ENCODE measurements at places on chromosomes 6 and 20. TPM values are rescaled to one million over a fixed set of nuclear protein-coding genes. Genes with fewer than 3 reads are reported as not detected.
A peak's percentile ranks its signal among the peaks of the same experiment; 100 is the strongest.

NT5E gene
- 0.79 TPM for total RNA-seq

SIRPA gene
- 7.2 TPM for total RNA-seq

PROKR2 gene
- total RNA-seq = not detected

RSPH4A gene
- 0.37 TPM for total RNA-seq

FOXO3 gene
- total RNA-seq = 43.3 TPM

PTPN1 gene
- total RNA-seq = 6.0 TPM

BEND6 gene
- 0.06 TPM for total RNA-seq

ITCH gene
- 20.0 TPM for total RNA-seq

PLN gene
- 0.83 TPM for total RNA-seq

MCM3 gene
- 7.0 TPM for total RNA-seq

TRIM10 gene
- not detected for total RNA-seq

TCP1 gene
- 70.9 TPM for total RNA-seq

C6orf58 gene
- total RNA-seq = 0.24 TPM

SSTR4 gene
- total RNA-seq = not detected

DNA sequence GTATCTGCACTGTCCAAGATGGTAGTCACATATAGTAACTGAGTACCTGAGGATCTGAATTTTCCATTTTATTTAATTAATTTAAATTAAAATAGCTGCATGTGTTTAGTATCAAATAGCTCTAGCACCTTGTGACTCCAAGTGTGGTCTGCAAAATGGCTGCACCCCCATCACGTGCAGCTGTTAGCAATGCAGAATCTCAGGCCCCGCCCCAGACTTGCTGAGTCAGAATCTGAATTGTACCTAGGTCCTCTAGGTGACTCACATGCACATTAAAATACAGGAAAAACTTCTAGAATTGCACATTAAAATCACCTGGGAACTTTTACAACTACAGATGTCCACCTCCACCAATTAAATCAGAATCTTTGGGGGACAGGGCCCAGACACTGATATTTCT is 19.2 kb upstream of the FAM83C start:
- H3K4me3 ChIP-seq = no peak overlapping the region
- no peak overlapping the region for H3K27ac ChIP-seq
- no peaks in the 10 kb centered on the region for H3K4me1 ChIP-seq
- DNase-seq = no peak

DNA sequence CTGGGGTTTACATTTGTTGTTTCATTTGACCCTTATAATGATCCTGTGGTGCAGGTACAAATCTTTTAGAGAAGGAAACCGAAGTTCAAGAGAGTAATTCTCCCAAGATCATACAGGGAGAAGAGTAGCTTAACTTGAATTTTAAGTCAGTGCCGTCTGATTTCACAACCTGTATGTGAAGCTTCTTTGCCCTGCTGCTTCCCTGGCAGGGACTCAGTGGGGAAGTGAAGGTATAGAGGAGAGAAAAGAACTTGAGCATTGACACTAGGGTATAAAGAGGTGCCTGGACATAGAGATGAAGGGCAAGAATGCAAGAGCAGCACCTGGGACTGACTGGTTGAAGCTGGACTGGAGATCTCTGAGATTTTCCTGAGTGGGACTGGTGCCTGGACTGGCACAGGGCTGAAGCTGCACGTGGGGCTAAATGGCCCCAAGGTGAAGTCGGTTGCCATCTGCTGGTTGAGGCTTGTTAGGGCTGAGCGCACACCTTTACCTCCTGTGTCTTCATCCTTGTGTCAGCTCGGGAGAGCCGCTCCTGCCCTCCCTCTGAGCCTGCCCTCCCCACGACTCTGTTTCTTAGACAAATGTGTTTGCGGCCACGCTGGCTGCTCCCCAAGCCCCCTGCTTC is 41.8 kb downstream of the FARS2 start:
- no peak overlapping the region for H3K27ac ChIP-seq

DNA sequence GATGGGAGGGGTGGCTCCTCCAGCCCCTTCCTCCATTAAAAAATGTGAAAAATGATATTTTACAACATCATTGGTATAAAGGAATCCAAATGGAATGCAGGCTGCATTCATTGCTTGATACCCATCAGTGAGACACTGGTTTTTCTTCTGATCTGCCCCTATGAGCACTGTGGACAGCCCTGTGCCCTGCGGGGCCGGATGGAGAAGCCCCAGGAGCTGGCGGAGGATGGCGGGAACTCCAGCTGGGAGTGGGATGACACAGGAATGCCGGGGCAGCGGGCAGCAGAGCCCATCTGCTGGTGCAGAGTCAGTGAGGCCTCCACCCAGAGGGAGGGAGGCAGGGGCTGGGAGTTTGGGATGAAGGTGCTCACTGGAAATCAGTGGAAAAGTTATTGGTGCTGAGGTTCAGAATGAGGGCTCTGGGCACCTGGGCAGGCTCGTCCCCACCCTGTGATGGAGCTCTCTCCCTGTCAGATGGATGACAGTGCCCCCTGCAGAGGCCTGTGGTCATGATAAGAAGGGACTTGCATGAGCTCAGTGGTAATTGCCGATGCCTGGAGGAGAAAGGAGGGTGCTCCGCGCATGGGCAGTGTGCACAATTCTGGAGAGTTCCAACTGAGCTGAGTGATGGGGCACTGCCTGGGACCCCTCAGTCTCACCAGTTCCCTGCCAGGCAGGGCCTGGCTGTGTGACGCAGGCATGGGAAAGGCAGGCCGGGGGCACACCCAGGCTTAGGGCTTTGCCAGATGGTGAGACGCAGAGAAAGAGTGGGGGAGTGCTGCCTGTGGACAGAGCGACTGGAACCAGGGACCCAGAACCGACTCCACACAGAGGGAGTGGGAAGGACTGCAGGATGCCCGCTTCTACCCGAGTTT is 23.2 kb downstream of the CTCFL start:
- H3K27me3 ChIP-seq = peaks cover 7% of the 10 kb centered on the region
- no peak overlapping the region for H3K4me3 ChIP-seq
- no peaks in the 10 kb centered on the region for H3K36me3 ChIP-seq
- no peak for DNase-seq
- H3K27ac ChIP-seq = no peak overlapping the region
- H3K4me1 ChIP-seq = no peaks in the 10 kb centered on the region

GRCh38 chr6:47254906-47255305 is 54.8 kb downstream of the TNFRSF21 start:
- H3K4me1 ChIP-seq = no peaks in the 10 kb centered on the region
- no peaks in the 10 kb centered on the region for H3K36me3 ChIP-seq
- H3K27me3 ChIP-seq = no peaks in the 10 kb centered on the region
- no peak overlapping the region for H3K4me3 ChIP-seq
- no peak overlapping the region for H3K27ac ChIP-seq

DNA sequence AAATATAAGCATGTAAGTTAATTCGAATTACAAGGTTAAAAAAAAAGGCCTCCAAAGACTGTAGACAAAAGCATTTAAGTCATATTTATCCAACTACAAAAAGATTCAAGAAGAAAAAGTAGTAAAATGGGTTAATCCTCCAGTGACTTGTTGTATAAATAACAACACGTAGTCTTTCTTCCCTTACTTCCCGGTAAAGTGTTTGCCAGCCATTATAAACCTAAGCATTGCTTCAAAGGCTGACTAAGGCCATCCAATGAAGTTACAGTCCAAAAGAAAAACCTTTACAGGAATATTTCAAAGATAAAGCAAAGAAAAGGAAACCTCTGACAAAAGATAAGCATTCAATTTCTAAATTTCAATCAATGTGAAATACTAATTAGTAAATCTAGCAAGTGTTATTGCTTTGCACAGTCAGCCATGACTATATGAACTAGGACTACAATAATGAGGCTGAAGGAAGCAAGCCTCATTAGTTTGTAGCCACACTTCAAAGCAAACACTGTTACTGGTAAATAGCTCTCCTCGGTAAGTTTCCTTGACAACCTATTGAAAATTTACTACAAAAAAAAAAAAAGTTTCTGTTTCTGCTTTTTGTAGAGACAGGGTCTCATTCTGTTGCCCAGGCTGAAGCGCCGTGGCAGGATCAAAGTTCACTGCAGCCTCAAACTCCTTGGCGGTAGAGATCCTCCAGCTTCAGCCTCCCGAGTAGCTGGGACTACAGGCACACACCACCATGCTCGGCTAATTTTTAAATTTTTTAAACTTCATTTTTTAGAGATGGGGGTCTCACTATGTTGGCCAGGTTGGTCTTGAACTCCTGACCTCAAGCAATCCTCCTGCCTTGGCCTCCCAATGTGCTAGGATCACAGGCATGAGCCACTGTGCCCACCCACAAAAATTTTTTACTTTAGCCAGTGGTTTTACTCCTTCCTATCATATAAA is 46.0 kb downstream of the NUDT3 start:
- H3K27ac ChIP-seq = peak overlapping the region; percentile 6
- peaks cover 13% of the 10 kb centered on the region for H3K4me1 ChIP-seq

- H3K4me3 ChIP-seq = no peak overlapping the region
- H3K27ac ChIP-seq = no peak overlapping the region
- H3K36me3 ChIP-seq = no peaks in the 10 kb centered on the region
- DNase-seq = no peak
- no peaks in the 10 kb centered on the region for H3K4me1 ChIP-seq
Observed at GRCh38 chr6:36934901-36935300, 19.6 kb upstream of the PI16 start.

GRCh38 chr6:166826264-166826663 is 130.1 kb downstream of the RNASET2 start:
- no peak overlapping the region for H3K4me3 ChIP-seq
- no peaks in the 10 kb centered on the region for H3K36me3 ChIP-seq
- no peaks in the 10 kb centered on the region for H3K4me1 ChIP-seq
- no peak overlapping the region for H3K27ac ChIP-seq
- DNase-seq = no peak

GRCh38 chr6:165227644-165228329 is 81.6 kb downstream of the C6orf118 start:
- H3K27me3 ChIP-seq = no peaks in the 10 kb centered on the region
- no peak overlapping the region for H3K27ac ChIP-seq
- no peaks in the 10 kb centered on the region for H3K36me3 ChIP-seq
- no peak for DNase-seq
- no peak overlapping the region for H3K4me3 ChIP-seq

- no peaks in the 10 kb centered on the region for H3K36me3 ChIP-seq
- no peak overlapping the region for H3K27ac ChIP-seq
- H3K27me3 ChIP-seq = no peaks in the 10 kb centered on the region
Observed at GRCh38 chr6:35238843-35239289, 20.7 kb upstream of the ZNF76 start.

GRCh38 chr6:51474022-51474975 is 613.1 kb downstream of the PKHD1 start:
- no peak overlapping the region for H3K4me3 ChIP-seq
- no peak overlapping the region for H3K27ac ChIP-seq
- H3K4me1 ChIP-seq = no peaks in the 10 kb centered on the region
- no peaks in the 10 kb centered on the region for H3K36me3 ChIP-seq
- DNase-seq = no peak

- H3K27me3 ChIP-seq = no peaks in the 10 kb centered on the region
- no peaks in the 10 kb centered on the region for H3K36me3 ChIP-seq
- no peak overlapping the region for H3K27ac ChIP-seq
- no peak overlapping the region for H3K4me3 ChIP-seq
- H3K4me1 ChIP-seq = no peaks in the 10 kb centered on the region
Observed at GRCh38 chr6:151958332-151958731, 150.8 kb downstream of the ESR1 start.

- no peaks in the 10 kb centered on the region for H3K27me3 ChIP-seq
- no peak overlapping the region for H3K27ac ChIP-seq
- H3K4me3 ChIP-seq = no peak overlapping the region
- no peaks in the 10 kb centered on the region for H3K4me1 ChIP-seq
- DNase-seq = no peak
Observed at GRCh38 chr6:6362056-6362840, 41.8 kb upstream of the F13A1 start.

DNA sequence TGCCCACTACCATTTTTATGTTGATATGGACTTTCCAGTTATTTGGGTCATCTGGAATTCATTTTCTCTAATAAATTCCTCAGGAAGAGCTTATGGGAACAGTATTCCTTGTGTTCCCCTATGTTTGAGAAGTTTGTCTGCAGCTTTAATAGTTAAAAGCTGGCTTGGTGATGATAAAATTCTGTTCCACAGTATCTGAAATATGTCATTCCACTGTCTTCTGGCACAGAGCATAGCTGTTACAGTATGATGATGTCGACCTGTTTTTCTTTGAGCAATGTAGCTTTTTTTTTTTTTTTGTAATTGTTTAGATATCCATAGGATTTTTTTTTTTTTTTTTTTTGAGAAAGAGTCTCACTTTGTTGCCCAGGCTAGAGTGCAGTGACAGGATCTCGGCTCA is 43.2 kb downstream of the NCOA3 start:
- no peaks in the 10 kb centered on the region for H3K27me3 ChIP-seq
- no peak overlapping the region for H3K4me3 ChIP-seq
- peaks cover 9% of the 10 kb centered on the region for H3K4me1 ChIP-seq
- H3K27ac ChIP-seq = no peak overlapping the region
- no peaks in the 10 kb centered on the region for H3K36me3 ChIP-seq
- no peak for DNase-seq

- H3K36me3 ChIP-seq = no peaks in the 10 kb centered on the region
- peak; percentile 94 for DNase-seq
- peak within 1 kb of the TSS; percentile 70 for H3K27ac ChIP-seq
- H3K4me3 ChIP-seq = peak within 1 kb of the TSS; percentile 85
- H3K27me3 ChIP-seq = no peaks in the 10 kb centered on the region
Observed at GRCh38 chr20:45890985-45891983, at the start of the genes CTSA and NEURL2. CTSA (plus strand) TSS chr20:45891335; CDS start chr20:45891569, 234 bp downstream. NEURL2 (minus strand) TSS chr20:45891208; CDS start chr20:45890991, 217 bp downstream.

GRCh38 chr6:135852746-135853145 is 1.2 kb downstream of the PDE7B start:
- H3K36me3 ChIP-seq = no peaks in the 10 kb centered on the region
- DNase-seq = no peak
- H3K27ac ChIP-seq = no peak overlapping the region
- H3K27me3 ChIP-seq = no peaks in the 10 kb centered on the region
- peaks cover 4% of the 10 kb centered on the region for H3K4me1 ChIP-seq

DNA sequence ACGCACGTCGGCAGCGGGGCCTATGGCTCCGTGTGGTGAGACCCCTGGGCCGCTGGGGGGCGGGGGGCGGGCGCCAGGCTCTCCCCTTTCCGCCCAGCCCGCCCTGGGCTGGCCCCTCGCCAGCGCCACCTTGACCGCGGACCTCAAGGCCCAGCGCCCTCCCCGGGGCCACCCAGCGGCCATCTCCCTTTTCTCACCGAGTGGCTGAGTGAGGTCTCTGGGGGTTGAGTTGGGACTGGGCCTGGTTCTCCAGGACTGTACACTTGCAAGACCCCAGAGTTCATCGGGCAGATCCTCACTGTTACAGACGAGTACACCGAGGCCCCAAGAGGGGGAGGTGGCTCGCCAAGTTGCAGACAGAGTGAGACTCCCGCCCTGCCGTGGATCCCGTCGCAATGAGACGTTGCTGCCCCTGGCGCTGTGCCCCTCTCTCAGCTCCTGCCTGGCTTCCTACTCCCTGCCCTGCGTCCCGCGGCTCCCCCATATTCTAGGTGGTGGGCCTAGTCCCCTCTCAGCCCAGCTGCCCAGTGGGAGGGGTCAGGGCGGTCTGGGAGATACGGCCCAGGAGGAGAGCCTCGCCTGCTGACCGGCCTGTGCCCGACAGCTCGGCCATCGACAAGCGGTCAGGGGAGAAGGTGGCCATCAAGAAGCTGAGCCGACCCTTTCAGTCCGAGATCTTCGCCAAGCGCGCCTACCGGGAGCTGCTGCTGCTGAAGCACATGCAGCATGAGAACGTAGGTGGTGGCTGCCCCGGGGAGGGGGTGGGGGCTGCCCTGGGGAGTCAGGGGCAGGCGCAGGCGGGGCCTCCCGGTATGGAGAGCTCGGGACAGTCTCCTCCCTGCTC is 576 bp downstream of the MAPK13 start:
- peaks cover 15% of the 10 kb centered on the region for H3K4me1 ChIP-seq
- H3K27me3 ChIP-seq = no peaks in the 10 kb centered on the region
- H3K27ac ChIP-seq = peak overlapping the region; percentile 93
- DNase-seq = peak; percentile 63

- no peaks in the 10 kb centered on the region for H3K4me1 ChIP-seq
- no peak overlapping the region for H3K4me3 ChIP-seq
- no peaks in the 10 kb centered on the region for H3K27me3 ChIP-seq
- H3K36me3 ChIP-seq = no peaks in the 10 kb centered on the region
Observed at GRCh38 chr20:60271597-60271996, 313.4 kb downstream of the CDH26 start.
